ENCODE measurements at places on chromosomes 6 and 20. TPM values are rescaled to one million over a fixed set of nuclear protein-coding genes. Genes with fewer than 3 reads are reported as not detected.

Gene NKAIN2
- total RNA-seq, result not detected

Gene FOXC1
- 10.4 TPM for total RNA-seq

Gene KIF16B
- 14.2 TPM for total RNA-seq

Gene EPHA7
- 5.9 TPM for total RNA-seq

Gene XKR7
- not detected for total RNA-seq

Gene SLC29A1
- 21.6 TPM for total RNA-seq

Gene PLG
- not detected for total RNA-seq

Gene BPIFB1
- 0.24 TPM for total RNA-seq

Gene RALGAPA2
- 6.9 TPM for total RNA-seq

Gene MEP1A
- total RNA-seq, result not detected

Gene NFKBIE
- total RNA-seq, result 10.1 TPM

Gene TUBB2A
- total RNA-seq, result 39.6 TPM

Gene ERMARD
- 14.6 TPM for total RNA-seq

Gene MPIG6B
- total RNA-seq, result not detected

Gene MYBL2
- total RNA-seq, result 53.2 TPM

Gene PRICKLE4
- total RNA-seq, result not detected

Gene GSTA4
- total RNA-seq, result 12.8 TPM

Gene HDGFL1
- not detected for total RNA-seq

Gene COMMD7
- 21.2 TPM for total RNA-seq

Gene TFAP2D
- not detected for total RNA-seq

Gene VGLL2
- total RNA-seq, result 0.58 TPM

Gene TSBP1
- 0.08 TPM for total RNA-seq

Gene GJA1
- total RNA-seq, result not detected

Gene SLA2
- total RNA-seq, result not detected

Gene C6orf15
- not detected for total RNA-seq

Gene ENPP5
- not detected for total RNA-seq

Gene FAM217B
- 6.2 TPM for total RNA-seq

Gene SLC22A16
- 0.13 TPM for total RNA-seq

Gene ZBTB46
- 1.4 TPM for total RNA-seq

Gene ANKRD66
- total RNA-seq, result not detected

Gene BMP7
- 1.5 TPM for total RNA-seq

Gene SAMD5
- total RNA-seq, result 0.11 TPM

Gene MATN4
- total RNA-seq, result 1.9 TPM

Gene TPD52L2
- 92.3 TPM for total RNA-seq

Gene ZBP1
- total RNA-seq, result not detected

Gene BHLHE23
- total RNA-seq, result not detected

Gene EMILIN3
- total RNA-seq, result 0.24 TPM

Gene SLC17A9
- 19.8 TPM for total RNA-seq

Gene TRDN
- total RNA-seq, result not detected
